ENCODE measurements at places on chromosomes 3 and 15. TPM values are rescaled to one million over a fixed set of nuclear protein-coding genes. Genes with fewer than 3 reads are reported as not detected.

The TBC1D2B gene
- 10.6 TPM for polyA plus RNA-seq

The TRIM42 gene
- polyA plus RNA-seq, result not detected

The SCN5A gene
- 0.24 TPM for polyA plus RNA-seq

The SCG5 gene
- polyA plus RNA-seq, result 51.3 TPM

The SLC6A1 gene
- polyA plus RNA-seq, result not detected
